Stimulated activated CD4-positive, alpha-beta T cell treated with anti-CD3 and anti-CD28 coated beads, Interleukin-12 subunit alpha, Interleukin-12 subunit beta, amount 100 ng/mL, for 24 hours (primary cell): ENCODE measurements at places on chromosomes 11 and 22.

GRCh38 chr22:17471886-17472535, 91.3 kb upstream of the SLC25A18 start:
- no peak for DNase-seq

DNA sequence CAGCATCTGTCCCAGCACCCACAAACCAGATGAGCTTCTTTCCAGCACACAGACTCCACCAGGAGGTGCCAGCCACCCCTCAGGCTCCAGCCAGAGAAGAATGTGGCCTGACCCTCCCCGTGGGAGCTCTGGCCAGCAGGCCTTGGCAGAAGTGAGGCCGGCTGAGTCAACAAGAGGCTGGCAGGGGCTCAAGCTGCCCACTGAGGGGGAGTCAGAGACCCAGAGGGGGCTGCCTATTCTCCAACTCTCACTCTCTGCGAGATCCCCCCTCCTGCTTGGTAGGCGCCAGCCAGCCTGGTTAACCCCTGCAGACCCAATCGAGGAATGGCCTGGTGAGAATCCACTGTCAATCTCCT, 10.6 kb upstream of the CDC42EP1 start:
- DNase-seq, result no peak

DNA sequence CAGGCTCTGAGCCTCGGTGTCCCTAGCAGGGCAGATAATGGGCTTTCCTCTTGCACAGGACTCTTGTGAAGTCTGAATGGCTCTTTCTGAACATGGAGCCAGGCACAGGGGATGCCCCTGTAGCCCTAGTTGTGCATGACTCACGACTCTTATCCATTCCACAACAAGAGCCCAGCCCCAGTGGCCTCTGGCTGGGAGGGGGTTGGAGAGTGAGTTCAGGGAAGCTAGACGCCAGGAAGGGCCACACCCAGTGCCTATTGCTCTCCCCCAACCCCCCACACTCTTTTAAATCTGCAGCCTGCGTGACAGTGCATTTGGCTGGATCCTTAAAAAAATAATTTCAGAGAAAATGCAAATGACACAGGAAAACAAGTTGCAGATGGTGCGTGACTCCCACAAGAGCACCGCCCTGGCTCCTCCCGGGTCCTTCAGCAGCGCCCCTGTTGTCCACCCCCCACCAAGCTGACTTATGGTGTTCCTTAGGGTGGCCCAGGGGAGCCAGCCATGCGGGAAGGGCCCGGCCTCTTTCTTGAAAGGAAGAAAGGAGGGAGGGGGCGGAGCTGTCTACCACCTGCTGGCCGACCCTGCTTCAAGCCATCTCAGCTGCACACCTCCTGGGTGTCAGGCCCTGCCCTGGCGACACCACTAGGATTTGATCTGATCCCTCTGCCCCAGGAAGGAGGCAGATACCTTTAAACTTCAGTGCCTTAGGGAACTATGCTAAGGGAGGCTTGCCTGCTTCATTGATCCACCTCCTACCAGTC, 74.7 kb downstream of the MN1 start:
- no peak for DNase-seq

DNA sequence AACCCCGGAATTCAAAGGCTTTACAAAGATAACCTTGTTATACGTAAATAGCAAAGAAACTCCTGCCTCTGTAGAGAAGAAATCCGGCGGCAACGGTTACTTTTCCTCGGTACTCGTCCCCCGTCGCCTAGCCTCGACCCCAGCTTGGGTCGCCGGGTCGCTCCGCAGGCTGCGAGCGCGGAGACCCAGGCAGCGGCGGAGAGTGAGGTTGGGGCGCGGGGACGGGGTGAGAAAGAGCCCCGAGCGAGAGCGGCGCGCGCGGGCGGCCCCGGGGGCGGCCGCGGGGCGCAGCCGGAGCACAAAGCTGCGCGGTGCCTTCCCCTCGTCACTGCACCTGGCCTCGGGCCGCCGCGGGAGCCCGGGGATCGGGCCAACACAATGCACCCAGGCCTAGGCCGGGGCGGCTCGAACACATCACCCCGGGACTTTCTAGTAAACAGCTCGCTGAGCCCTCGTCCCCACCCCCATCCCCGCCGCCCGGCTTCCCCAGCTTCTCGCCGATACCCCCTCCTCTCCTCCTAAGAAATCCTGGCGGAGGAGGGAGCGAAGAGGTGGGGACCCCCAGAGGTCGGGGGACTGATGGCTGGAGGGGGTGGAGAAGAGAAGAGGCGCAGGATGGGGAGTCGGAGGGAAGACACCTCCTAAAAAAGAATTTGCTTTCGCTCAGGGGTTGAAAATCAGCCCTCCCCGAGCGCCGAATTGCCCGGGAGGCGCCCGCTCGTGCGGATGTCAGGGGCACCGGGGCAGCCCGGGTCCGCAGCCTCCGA, 845 bp downstream of the MPPED2 start:
- no peak for DNase-seq

GRCh38 chr22:36565159-36565507, 36.2 kb upstream of the EIF3D start:
- no peak for DNase-seq

- DNase-seq, result no peak
Measured at GRCh38 chr11:16167706-16168487, 188.4 kb downstream of the SOX6 start.

DNA sequence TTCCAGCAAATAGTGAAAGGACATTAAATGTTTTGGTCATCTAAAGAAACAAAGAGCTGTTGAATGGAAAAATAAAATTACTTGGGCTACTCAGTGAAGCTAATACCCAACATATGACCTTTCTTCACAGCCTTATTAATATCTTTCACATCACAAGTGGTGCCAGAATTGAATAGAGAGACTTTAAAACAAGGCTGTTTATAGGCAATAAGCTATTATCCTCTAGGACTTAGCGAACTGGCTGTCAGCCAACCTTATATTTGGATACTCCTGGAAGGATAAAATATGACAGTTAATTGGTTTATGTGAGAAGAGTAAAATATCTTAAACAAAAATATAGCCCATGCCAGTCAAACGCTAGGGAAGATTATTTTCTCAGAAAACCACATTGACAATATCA, 225.5 kb upstream of the BLID start:
- no peak for DNase-seq

- DNase-seq, result no peak
Measured at GRCh38 chr22:27011133-27011532, 353.7 kb downstream of the MIAT start.

- DNase-seq, result no peak
Measured at GRCh38 chr22:41883400-41883799, 31.5 kb downstream of the SHISA8 start.

DNA sequence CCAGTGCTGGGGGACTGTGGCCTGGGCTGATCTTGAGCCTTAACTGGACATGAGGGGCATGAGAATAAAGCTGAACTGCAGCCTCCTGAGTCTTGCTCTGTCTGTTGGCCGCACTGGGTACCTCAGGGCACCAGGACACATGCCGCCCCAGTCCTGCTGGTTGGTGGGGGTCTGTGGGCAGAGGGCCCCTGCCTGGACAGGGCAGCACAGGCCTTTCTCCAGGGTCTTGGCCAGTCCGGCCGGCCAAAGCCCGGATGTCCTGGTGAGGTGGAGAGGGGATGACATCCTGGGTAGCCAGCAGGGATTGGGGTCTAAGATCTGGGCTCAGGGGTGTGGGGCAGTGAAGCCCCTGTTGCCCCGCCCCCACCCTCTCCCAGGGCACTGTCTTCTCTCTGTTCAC, 1.5 kb upstream of the RPS6KA4 start:
- DNase-seq, result no peak

DNA sequence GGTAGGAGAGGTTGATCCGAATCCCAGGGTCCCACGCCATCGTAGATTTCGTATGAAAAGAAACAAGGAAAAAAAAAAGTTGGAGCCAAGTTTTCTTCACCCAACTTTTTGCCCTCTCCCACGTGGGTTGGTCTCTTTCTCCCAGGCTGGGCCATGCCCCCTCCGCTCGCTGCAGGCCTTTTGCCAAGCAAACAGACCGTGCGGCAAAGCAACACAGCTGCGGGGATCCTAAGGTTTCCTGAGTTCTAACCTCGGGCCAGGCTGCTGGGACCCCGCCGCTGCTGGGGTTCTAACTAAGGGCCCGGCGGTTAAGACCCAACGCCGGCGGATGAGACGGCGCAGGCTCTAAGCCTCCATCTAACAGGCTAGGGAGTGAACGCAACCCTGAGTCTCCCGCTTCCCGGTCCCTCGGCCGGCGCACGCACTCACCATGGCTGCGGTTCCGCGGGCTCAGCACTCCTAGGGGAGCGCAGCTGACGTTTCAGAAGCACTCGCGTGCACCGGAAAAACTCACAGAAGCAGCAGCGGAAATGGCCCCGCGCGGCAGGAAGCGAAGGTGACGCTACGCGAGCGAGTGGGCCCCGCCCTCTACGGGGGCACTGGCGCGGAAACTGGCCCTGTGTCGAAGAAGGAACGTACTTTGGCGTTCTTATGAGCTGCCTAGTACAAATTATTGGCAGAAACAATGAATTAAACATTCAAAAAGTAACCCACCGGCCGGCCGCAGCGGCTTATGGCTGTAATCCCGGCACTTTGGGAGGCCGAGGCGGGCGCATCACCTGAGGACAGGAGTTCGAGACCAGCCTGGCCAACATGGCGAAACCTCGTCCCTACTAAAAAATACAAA, at the start of gene SNU13:
TSS of gene SNU13 (minus strand) at position 503 of the 847 bp plus-strand sequence. CDS start at position 432, 71 bp downstream.
- DNase-seq, result peak; percentile 90

GRCh38 chr22:31448382-31448781, 41.3 kb downstream of the EIF4ENIF1 start:
- DNase-seq, result no peak

GRCh38 chr11:128929468-128929867, 13.2 kb downstream of the TP53AIP1 start:
- DNase-seq, result no peak

- no peak for DNase-seq
Measured at GRCh38 chr11:134837887-134838232, 425.8 kb upstream of the B3GAT1 start.

- DNase-seq, result no peak
Measured at GRCh38 chr11:69022260-69022659, 9.2 kb upstream of the MRGPRF start.

- DNase-seq, result no peak
Measured at GRCh38 chr11:70076461-70076931, 1.6 kb upstream of the ANO1 start.
